IPS DF 19.7 (cell line): ENCODE measurements at places on chromosomes 2 and 18.

DNA sequence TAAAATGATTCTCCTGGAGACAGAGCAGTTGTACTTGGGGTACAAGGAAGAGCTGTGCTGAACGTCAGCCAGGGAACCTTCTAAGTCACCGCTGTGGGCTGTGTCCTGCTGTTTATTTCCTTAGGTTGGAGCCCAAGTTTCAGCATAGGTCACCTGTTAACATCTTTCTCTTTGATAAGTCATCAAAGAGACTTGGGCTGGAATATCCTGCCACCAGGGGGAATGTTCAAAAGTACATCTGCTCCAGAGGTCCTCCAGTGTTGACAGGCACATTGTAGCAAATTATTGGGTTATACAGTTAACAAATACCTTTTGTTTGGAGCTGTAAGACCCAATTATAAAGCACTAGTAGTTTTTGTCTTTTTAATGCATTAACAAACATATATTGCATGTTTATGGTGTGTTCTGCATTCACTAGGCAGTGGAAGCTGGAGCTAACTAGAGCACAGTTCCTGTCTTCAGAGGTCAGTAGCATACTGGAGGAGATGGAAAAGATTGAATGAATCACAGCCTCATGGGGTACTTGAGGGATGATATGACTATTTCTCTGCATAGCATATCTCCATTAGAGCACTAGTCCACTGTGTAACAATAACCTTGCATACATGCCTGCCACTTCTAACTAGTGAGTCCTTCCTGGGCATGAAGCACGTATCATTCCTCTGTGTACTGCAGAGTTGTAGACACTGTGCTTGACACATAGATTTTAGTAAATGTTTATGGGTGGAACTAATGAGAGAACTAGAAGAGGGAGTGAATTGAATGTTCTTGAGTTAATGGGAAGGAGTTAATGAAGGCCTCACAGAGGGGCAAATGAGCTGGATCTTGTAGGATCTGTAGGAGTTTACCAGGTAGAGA is 182.1 kb downstream of the AGAP1 start:
- DNase-seq, result no peak

DNA sequence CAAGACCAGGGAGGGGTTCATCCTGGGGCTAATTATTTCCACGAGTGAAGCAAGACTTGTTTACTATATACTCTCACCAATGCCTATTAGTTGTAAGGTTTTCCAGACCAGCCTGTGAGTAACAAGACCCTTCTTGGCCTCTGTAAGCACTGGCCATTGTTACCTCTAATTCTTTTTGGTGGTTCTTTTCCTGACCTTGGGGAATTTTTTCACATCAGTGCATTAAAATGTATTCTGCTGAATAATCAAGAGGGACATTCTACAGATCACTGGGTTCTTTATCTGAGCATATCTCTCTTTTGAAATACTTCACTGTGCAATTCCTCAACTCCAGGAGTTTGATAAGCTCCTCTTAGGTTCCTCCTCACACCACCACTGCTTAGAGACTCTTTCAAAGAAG is 909.9 kb upstream of the ACVR2A start:
- DNase-seq, result no peak

GRCh38 chr2:124380221-124380749 is 355.2 kb downstream of the CNTNAP5 start:
- DNase-seq, result no peak

DNA sequence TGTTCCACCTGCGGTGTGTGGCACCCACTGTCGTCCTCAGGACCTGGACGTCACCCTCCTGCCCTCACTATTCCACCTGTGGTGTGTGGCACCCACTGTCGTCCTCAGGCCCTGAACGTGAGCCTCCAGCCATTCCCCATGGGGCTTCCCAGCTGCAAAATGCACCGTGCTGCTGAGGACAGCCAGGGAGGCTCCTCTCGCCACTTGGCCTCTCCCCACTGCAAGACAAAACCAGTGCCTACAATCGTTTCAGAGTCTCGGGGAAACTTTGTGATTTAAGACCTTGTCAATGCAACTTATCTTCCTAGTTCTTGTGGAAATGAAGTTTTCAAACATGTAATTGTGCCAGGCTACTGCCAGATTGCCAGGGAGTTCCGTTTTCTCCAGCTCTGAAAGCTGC is 319.3 kb upstream of the SALL3 start:
- no peak for DNase-seq

GRCh38 chr2:174546519-174547506 is 50.8 kb downstream of the WIPF1 start:
- peak; percentile 64 for DNase-seq

DNA sequence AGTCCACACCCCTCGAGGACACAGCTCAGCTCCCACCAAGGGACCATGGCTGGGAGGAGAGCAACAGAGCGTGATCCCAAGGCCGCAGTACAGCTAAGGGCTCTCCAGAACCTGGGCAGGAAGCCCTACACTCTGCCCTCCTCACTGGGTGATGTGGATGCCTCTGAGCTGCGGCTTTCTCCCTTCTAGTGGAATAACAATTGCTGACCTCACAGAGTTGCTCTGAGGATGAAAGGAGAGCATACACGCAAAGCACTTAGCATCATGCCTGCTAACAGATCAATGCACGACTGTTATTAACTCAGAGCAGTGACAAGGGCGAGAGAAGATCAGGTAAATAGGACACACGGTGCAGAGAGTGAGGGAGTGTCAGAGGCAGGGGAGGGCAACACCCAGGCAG is 74.2 kb downstream of the ZFP36L2 start:
- DNase-seq, result no peak
